ENCODE measurements at places on chromosomes 1 and 21. TPM values are rescaled to one million over a fixed set of nuclear protein-coding genes. Genes with fewer than 3 reads are reported as not detected.
A peak's percentile ranks its signal among the peaks of the same experiment; 100 is the strongest.

DNA sequence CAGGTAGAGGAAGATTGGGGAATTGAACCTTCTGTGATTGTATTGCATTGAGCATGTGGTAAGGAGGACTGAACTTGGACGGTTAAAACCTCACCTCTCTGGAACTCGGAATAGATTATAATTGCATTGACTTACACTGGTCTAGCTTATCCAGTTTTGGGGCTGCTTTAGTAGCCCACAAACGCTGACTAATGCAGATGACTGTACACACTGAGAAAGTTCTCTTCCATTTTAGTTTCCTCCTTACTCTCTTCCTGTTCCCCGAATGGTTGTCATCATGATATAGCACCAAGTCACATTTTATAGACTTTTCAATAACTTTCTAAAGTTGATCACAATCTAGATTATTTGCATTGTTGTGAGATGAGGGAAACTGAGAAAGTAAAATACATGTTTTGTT, 78.2 kb downstream of the NFIA start:
- no peak overlapping the region for H3K27ac ChIP-seq
- H3K4me3 ChIP-seq: no peak overlapping the region
- no peak for DNase-seq
- H3K36me3 ChIP-seq: no peaks in the 10 kb centered on the region
- no peaks in the 10 kb centered on the region for H3K27me3 ChIP-seq
- peaks cover 25% of the 10 kb centered on the region for H3K4me1 ChIP-seq

GRCh38 chr1:17091252-17091651, 28.0 kb downstream of the PADI2 start:
- no peaks in the 10 kb centered on the region for H3K36me3 ChIP-seq
- no peak for DNase-seq
- no peaks in the 10 kb centered on the region for H3K4me1 ChIP-seq

DNA sequence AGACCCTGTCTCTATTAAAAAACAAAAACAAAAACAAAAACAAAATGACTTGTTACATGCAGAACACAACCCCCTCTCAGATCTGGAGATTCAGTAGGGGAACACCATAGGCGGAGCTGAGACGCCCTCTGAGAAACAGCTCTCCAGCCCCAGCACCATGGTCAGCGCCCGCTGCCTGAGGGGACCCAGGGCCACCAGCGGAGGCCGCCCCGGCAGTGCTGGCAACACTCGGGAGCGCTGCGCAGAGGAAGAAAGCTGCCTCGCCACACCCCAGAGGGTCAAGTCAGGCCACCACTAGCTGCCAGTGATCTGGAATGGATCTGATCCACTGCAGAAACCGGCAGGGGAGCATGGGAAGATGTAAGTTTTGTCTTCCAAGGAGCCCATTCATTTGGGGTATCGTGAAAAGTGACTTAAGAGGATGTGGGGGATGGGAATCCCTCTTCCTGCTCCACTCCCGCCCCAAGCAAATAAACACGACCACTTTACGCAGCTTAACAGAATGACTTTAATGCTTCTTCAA, 3.1 kb downstream of the ACTA1 start:
- H3K4me1 ChIP-seq: peaks cover 4% of the 10 kb centered on the region
- H3K27ac ChIP-seq: no peak overlapping the region
- H3K4me3 ChIP-seq: no peak overlapping the region
- H3K27me3 ChIP-seq: peaks cover 29% of the 10 kb centered on the region
- no peaks in the 10 kb centered on the region for H3K36me3 ChIP-seq
- peak; percentile 79 for DNase-seq

DNA sequence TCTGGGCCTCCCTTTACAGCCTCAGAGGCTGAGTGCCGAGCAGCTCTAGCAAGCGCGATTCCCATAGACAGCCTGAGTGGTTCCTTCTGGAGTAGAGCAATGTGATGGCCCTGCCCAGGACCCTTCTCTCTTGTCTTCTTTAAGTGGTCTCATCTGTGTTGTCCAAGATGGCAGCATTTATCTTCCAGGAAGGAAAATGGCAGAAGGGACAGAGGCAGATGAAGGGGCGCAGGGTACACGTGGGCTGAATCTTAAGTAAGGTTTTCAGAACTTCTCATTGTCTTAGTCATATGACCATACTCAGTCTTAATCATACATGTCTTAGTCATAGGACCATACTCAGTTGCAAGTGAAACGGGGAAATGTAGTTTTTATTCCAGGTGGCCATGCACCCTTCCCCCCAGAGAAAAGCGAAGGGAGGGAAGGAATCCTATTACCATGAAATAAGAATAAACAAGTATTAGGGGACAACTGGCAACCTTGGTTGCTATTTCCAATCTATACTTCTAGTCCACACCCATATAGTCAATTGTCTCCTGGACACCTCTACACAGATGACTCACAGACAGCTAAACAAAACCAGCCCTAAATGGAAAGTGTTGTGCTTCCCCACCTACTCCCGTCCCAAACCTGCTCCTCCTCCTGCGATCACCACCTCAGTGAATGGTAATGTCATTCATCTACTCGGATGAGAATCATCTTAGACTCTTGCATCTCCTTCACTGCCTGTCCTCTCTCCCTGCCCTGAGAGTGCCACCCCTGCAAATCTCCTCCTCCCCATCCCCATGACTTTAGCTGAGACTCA, 13.3 kb downstream of the OVAAL start:
- no peaks in the 10 kb centered on the region for H3K27me3 ChIP-seq
- H3K4me1 ChIP-seq: peaks cover 22% of the 10 kb centered on the region
- no peak for DNase-seq
- no peak overlapping the region for H3K4me3 ChIP-seq
- no peaks in the 10 kb centered on the region for H3K36me3 ChIP-seq
- no peak overlapping the region for H3K27ac ChIP-seq

GRCh38 chr1:156439777-156440183, 60.8 kb downstream of the MEF2D start:
- no peak overlapping the region for H3K27ac ChIP-seq
- H3K27me3 ChIP-seq: peaks cover 94% of the 10 kb centered on the region
- no peak overlapping the region for H3K4me3 ChIP-seq
- peaks cover 15% of the 10 kb centered on the region for H3K4me1 ChIP-seq
- no peaks in the 10 kb centered on the region for H3K36me3 ChIP-seq

DNA sequence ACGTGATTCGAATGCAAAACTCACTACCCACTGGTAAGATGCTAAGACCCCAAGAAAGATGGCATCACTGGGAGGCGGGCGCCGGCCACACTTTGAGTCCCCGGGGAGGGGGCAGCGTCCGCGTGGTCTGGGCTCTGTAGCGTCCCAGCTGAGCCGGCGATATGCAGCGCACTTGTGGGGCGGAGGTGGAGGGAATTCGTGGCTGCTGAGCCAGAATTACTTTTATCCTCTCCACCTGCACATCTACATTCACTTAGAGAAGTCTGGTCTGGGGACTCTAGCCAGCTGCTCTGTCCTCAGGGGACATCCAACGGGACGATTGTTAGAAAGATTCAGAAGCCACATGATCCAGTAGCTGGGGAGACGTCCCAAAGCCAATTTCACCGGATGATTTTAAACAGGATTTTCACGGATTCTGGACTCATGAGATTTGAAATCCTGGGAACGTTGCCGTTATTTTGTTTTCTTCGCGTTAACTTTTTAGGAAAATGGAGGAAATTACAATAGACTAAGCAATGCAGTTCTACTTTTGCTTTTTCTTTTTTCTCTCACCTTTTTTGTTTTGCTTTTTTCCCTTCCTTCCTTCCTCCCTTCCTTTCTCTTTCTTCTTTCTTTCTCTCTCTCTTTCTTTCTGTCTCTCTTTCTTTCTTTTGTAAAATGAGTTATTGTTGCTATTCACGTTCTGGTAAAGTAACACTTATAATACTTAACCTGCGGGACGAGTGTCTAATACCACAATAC, 1.3 kb downstream of the JAM2 start:
- DNase-seq: peak; percentile 22
- H3K36me3 ChIP-seq: no peaks in the 10 kb centered on the region
- peaks cover 48% of the 10 kb centered on the region for H3K27me3 ChIP-seq

DNA sequence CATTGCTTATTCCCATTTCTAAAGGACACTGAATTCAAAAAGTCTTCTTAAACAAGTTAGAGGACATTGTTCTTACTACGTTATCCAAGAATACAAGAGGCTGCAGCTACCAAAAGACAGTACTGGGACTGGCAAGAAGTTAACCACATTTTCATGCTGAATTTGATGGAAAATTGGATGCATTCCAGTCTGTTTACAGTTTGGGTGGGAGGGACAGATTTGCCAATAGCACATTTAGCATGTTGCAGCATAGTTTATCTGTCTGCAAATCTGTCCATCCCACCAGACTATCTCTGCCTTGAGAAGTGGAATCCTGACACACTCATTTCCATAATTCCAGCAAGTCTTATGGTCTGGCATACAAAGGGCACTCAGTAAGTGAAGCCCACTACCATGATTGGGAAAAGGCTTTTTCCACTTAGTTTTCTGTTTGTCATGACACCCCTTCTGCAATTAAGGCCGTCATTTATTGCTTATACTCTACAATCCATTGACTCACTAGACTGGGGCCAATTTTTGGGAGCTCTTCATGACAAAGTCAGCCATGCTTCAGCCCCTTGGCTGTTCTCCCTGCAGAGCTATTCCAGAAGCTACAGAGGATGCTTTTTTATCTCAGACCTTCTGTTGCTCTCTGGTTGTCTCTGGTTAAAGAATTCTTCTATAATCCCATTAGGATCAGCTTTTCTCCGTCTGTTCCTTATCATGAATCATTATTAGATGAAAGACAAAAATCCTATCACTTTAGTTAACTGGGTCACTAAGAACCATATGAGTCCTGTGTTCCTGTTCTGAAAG, 355.8 kb upstream of the PTBP2 start:
- H3K4me3 ChIP-seq: no peak overlapping the region
- H3K36me3 ChIP-seq: no peaks in the 10 kb centered on the region
- no peaks in the 10 kb centered on the region for H3K4me1 ChIP-seq
- no peaks in the 10 kb centered on the region for H3K27me3 ChIP-seq

DNA sequence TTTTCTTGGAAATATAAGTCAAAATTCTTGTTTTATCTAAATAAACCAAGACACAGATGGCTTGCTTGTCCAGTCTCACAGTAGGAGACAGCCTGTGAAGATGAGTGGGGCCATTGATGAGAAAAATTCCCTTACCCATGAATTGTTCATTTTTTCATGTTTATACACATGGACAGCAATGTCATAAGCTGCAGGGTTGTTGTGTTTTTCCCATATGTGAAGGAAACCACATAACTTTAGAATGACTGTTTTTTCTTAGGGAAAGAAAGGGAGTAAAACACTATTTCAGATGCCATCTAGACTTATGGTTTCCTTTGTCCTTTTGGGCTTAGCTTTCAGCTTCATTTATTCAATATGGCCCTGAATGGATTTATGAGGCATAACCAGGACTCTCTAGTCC, 622.5 kb upstream of the NR5A2 start:
- H3K4me3 ChIP-seq: no peak overlapping the region
- no peaks in the 10 kb centered on the region for H3K27me3 ChIP-seq
- H3K4me1 ChIP-seq: no peaks in the 10 kb centered on the region
- H3K27ac ChIP-seq: no peak overlapping the region
- DNase-seq: no peak

DNA sequence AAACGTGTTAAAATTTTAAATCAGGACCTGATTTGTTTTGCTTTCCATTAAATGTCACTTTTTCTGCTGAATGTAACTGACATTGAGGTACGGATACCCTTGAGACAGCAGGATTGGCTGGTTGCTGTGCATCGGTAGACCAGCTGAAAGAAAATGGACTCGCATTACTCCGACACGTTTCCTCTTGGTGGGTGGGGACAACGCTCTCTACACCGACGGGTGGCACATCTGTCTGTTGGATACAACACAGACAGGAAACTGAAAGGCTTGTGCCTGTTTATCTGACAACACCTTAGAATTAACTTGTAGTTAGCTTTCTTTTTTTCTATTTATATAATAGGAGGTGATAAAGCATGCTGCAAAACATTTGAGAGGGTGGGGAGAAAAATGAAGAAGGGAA, 19.4 kb downstream of the PRPF38A start:
- H3K4me1 ChIP-seq: no peaks in the 10 kb centered on the region
- no peaks in the 10 kb centered on the region for H3K36me3 ChIP-seq
- no peak for DNase-seq
- no peak overlapping the region for H3K4me3 ChIP-seq
- H3K27me3 ChIP-seq: no peaks in the 10 kb centered on the region

- H3K4me3 ChIP-seq: no peak overlapping the region
- no peaks in the 10 kb centered on the region for H3K36me3 ChIP-seq
- no peak for DNase-seq
- H3K27ac ChIP-seq: no peak overlapping the region
- H3K27me3 ChIP-seq: no peaks in the 10 kb centered on the region
- H3K4me1 ChIP-seq: no peaks in the 10 kb centered on the region
Measured at GRCh38 chr21:32437729-32438128, 25.2 kb downstream of the EVA1C start.

DNA sequence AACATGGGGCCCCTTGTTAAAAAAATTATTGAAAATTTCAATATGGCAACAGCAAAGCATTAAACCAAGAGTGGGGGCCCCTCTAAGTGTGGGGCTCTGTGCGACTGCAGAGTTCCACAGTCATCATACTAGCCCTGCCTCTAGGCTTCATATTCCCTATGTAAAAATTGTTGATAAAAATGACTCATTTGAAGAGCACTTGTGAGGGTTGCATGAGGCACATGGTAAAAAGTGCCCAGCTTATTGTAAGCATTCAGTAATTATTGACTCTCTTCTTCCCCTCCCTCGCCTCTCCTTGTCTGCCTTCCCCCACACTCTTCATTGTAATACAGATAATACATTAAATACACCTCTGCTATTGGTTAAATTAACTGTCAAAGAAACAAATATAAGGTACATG, 86.7 kb upstream of the PTBP2 start:
- DNase-seq: no peak
- H3K27me3 ChIP-seq: no peaks in the 10 kb centered on the region
- no peak overlapping the region for H3K4me3 ChIP-seq
- no peaks in the 10 kb centered on the region for H3K36me3 ChIP-seq
- no peak overlapping the region for H3K27ac ChIP-seq

DNA sequence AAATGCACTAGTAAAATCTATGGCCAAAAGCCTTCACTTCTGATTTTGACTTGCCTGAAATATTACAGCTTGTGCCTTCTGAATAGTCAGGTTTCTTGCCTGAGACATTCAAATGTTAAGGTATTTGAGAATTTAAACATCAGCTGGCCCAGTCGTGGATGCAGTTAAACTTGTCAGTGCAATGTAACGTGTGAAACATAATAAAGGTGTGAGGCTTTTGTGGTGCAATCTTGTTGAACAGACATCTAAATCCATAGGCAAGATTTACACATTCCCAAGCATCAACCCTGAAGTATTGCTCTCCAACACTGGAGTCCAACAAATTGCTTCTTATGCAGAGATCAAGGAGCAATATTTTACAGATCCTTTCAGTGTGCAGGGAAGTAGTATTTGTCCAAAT, 4.4 kb downstream of the CCN1 start:
- H3K27me3 ChIP-seq: no peaks in the 10 kb centered on the region
- H3K36me3 ChIP-seq: no peaks in the 10 kb centered on the region
- peak overlapping the region; percentile 18 for H3K27ac ChIP-seq

DNA sequence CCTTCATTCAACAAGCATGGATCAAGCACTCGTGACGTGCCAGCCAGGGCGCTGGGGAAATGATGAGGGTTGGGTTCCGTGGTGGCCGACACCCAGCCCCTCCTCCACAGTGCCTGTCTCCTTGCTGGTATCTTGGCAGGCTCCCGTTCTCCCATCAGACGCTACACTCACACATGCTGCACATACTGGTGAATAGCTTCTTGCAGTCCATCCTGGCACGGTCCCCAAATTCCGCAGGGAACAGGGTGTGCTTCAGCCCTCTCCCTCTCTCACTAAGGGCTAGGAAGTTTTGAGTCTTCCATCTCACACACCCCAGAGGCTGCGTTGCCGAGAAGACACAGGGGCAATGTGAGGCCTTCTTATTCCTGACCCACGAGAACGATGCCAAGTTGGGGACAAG, 10.1 kb upstream of the MEF2D start:
- DNase-seq: no peak
- peaks cover under 1% of the 10 kb centered on the region for H3K4me1 ChIP-seq
- no peak overlapping the region for H3K4me3 ChIP-seq
- no peaks in the 10 kb centered on the region for H3K27me3 ChIP-seq
- H3K36me3 ChIP-seq: no peaks in the 10 kb centered on the region

Gene OR2L3
- not detected for total RNA-seq

Gene SLC2A5
- total RNA-seq: 7.2 TPM
